ENCODE measurements at places on chromosomes 12 and 14.

DNA sequence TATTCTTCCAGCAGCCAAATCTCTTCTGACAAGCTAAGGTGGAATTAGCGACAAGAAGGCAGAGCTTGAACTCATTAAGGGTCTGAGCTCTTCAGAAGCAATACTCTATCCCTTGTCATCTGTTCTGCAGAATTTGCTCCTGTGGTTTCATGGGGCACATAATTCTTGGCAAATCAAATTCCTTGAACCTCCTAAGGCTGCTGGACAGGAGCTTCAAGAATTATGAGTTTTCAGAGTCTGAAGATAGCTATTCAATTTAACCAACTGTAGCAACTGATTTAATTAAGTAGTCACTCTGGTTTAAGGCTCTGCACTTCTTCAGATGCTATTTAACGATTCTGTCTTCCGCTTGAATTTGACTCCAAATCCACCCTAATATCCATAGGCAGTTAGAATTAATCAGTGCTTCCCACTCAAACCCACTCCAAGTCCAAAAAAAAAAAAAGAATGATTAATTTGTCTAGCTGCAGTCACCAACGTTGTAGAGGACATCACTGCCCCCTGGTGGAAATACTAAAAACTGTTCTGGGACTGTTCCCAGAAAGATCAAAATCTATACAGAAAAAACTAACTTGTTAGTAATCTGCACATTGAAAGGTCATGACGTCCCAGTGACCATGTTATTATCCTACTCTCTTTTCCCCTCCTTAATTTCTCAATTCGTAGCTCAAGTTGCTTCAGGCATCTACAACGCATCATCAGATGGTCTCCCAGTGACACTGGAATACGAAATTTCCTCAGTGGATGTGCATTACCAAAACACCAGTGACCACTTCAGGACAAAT is 169.9 kb downstream of the KIF21A start:
- peak; percentile 57 for DNase-seq

GRCh38 chr14:79602045-79602444 is 609.3 kb downstream of the DIO2 start:
- DNase-seq, result no peak

DNA sequence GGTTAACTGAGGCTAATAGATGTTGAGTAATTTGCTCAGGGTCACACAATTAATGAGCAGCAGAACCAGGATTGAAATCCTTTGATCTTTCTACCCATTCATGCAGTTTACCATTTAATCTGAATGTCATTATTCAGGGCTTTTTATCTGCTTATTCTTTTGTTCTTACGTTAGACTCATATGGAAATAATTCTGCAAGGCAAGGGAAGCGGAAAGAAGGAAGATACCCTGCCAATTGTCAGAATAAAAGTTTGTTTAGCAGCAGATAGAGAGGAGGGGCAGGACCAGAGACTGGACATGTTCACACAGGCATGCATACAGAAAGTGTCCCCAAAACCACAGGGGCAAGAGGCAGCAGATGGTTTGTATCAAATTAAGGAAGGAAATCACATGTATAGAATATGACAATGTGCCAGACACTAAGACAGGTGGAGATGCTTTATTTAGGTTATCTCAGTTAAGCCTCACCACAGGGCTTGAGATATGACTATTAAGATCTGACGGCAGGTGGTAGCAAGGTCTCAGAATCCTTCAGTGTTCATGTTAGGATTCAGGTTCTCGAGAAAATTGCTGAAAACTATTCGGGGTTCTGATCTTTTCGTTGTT is 29.8 kb downstream of the BRMS1L start:
- no peak for DNase-seq

- DNase-seq, result no peak
These were observed 37.9 kb downstream of the CYP46A1 start for GRCh38 chr14:99721792-99722516.

- no peak for DNase-seq
These were observed 1.1 kb downstream of the PTPN6 start for GRCh38 chr12:6952121-6952862.

DNA sequence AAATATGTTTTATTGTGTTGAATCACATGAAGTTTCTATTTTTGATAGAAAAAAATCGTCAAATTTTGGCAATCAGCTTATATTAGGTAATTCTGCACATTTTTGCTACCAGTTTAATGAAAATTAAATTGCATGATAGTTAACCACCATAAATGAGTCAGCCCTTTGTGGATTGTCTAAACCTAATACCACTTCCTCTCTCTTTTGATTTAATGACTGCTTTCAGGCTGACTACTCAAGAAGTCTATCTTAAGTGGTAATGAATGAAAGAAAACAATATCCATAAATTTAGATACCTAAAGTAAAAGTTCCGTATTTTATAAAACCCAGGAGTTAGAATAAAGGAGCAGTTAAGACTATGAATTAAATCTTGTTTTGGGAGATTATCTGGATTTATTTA is 450.5 kb downstream of the TMEM117 start:
- peak; percentile 10 for DNase-seq

GRCh38 chr12:121786440-121786825 is 7.1 kb downstream of the RHOF start:
- peak; percentile 92 for DNase-seq

All from kidney glomerular epithelial cell (primary cell).